NCI-H510A (cell line): ENCODE measurements at places on chromosomes 7 and 10.

GRCh38 chr10:125218967-125219366 is 58.6 kb upstream of the CTBP2 start:
- no peak for DNase-seq

GRCh38 chr10:99731306-99732032 is 458 bp downstream of the COX15 start:
- no peak for DNase-seq

GRCh38 chr7:74412603-74413002 is 41.1 kb upstream of the GTF2IRD1 start:
- no peak for DNase-seq

GRCh38 chr10:126160571-126160970 is 227.7 kb downstream of the ADAM12 start:
- DNase-seq = no peak

DNA sequence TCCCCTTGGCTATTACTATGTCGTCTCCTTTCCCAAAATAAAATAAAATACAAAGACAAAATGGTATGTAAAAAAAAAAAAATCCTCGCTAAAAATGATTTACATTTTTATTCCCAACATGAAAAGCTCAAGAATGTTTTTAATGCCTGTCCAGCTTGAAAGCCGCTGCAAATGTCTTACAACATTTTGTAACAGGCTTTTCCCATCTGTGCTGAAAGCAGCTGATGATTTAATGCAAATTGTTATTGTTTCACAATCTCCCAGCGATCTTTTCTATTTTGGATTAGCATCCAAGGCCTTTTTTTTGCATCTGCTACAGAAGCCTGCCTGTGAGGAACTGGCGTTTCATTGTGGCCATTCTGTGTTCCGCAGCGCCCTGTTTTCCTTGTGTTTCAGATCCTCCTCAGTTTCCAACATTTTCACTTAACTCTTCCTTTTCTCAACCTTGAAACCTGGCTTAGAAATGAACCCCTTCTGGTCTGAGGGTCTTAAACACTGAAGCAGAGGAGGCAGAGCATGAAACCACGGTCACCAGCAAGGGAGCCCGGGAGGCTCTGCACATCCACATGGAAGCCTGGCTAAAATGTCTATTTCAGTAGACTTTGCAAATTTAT is 712.1 kb downstream of the PARD3 start:
- no peak for DNase-seq

GRCh38 chr10:130761788-130762301 is 549.7 kb downstream of the TCERG1L start:
- no peak for DNase-seq

GRCh38 chr10:20953120-20953519 is 56.0 kb upstream of the NEBL start:
- no peak for DNase-seq

DNA sequence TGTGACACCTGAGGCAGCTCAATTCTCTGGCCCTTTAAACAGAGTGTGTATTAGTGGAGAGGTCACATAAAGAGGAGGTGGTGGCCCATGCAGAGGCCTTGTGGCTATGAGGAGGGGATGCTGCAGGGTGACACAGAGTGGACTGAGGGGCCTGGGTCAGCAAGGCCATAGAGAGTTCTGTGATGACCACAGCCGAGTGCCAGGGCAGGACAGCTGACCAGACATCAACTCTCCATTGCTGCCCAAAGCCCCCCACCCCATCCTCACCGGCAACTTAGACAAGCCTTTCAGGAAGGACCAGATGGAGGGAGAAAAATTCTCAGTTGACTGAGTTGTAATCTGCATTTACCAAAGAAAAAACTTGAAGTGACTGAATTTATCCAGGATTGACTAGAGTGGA is 378.1 kb downstream of the RPS24 start:
- no peak for DNase-seq

GRCh38 chr7:111012149-111012548 is 78.8 kb upstream of the LRRN3 start:
- DNase-seq = no peak

- DNase-seq = no peak
These were observed 32.5 kb downstream of the CCDC6 start for GRCh38 chr10:59873896-59874295.

GRCh38 chr10:46319389-46319788 is 32.6 kb downstream of the ANTXRL start:
- DNase-seq = no peak
